HFF-Myc (cell line): ENCODE measurements at places on chromosomes 6 and 20.
A peak's percentile ranks its signal among the peaks of the same experiment; 100 is the strongest.

DNA sequence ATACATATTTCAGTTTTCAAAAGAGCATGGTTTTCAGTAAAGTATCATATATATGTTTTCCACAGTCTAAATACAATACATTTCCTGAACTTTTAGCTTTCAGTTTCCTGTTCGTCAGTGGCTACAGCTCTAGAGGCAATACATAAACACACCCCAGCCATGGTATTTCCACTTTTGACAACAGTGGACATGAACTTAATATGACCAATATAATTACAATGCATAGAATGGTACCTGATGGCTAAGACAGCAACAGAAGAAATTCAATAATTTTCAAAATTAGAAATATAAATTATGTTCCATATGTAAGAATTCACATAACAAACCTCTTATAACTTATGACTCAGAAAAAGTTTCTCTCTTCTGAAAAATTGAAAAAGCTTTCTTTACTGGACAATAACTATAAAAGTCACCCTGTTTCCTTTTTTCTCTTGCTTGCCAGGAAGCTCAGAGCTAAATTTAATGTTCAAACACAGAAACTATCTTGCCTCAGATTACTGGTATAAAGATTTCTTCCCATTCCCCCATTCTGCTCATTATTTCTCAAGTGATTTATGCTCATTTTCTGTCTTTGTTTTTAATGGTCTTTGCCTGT is 19.2 kb downstream of the FKBP5 start:
- no peak for DNase-seq

DNA sequence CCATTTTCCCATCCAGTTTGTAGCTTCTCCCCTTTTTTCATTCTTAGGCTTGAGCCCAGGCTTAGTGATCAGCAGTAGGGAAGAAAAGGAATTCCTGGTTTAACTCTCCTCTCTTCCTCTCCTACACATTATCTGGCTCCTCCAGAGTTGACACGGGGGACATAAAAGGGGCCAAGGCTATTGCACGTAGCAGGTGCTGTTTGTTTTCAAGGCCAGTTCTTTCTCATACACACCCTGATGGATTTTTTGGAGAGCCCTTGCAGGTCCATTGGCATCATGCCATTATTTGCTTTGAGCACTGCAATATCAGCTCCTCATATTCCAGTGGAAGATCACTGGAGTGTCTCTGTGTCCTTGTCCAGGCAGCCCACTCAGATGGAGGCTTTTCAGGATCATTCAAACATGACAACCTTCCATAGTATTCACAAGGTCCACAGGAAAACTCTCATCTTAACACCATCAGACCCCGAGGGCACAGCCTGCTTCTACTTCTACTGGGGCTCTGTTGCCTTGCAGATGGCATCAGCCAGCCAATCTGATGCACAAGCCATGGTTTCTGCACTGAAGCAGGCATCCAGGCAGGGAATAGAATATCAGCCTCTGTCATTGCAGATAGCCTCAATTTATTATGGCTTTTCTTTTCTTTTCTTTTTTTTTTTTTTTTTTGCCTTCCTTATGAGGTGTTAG is 18.8 kb downstream of the PLCB4 start:
- DNase-seq, result no peak

DNA sequence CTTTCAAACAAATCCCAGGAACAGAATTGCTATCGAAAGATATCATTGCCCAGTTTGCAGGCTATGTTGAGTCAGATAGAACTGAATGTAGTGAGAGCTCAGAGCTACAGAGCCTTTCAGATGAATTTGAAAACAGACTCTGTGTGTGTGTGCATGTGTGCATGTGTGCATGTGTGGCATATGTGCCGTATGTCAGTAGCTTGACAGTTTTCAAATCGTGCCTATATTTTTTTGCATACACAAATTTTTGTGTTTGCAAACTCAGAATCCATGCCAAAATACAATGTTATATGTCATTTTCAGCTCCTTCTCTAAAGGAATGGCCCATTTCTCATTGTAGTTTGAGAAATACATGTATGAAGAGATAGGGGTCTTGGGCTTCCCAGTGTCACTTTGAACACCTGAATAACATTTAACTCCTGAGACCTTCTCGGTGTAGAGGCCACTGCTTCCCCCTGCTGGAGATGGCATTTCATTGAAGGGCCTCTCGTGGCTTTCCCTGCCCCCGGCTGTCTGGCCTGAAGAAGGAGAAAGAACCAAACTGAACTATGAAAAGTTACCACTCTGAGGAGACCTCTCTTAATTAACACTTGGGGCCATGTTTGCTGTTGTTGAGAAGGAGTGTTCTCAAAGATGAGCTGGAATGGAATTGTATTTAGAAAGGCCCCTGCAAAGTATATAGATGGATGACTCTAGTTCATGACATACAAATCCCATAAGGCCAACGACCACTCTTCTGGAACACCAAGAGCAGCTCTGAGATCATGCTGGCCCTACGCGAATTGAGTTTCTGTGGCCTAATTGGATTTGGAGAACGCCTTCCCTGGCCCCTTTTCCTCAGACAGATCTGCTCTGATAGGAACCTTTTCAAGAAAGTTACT is 58.7 kb downstream of the VAPB start:
- DNase-seq, result peak; percentile 16

- no peak for DNase-seq
Measured at GRCh38 chr6:1837826-1838225, 228.1 kb downstream of the FOXC1 start.

DNA sequence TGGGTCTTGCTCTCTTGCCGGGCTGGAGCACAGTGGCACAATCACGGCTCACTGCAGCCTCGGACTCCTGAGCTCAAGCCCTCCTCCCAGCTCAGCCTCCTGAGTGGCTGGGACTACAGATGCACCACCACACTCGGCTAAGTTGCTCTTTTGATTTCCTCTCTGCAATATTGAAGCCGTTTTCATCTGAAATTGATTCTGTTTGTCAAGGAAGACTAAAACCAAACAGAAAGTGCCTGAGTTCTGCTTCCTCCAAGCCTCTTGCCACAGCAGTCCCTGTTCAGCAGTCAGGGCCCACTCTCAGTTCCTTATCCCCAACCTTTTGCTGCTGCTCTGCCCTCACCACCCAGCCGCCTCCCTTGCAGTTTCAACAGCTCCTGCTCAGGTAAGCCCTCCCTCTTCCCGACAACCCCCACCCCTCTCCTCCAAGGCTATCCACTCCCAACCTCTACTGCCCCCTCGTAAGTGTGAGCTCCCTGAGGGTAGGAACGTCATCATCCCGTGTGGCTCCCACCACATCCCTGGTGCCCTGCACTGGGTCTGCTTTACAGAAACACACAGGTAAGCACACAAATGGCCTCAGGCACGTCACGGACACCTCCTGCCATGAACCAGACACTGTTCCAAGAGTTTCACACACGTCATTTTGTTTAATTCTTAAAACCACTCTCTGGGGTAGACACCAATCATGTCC is 70.7 kb upstream of the TAB2 start:
- DNase-seq, result no peak

DNA sequence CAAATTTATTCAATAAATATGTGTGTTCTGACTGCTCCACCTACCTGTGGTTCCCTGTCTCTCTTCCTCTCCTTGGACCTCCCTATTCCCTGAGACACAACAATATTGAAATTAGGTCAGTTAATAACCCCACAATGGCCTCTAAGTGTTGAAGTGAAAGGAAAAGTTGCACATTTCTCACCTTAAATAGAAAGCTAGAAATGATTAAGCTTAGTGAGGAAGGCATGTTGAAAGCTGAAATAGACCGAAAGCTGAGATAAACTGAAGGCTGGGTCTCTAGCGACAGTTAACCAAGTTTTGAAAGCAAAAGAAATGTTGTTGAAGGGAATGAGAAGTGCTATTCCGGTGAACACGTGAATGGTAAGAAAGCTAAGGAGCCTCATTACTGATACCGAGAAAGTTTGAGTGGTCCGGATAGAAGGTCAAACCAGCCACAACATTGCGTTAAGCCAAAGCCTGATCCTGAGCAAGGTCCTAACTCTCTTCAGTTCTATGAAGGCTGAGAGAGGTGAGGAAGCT is 34.1 kb downstream of the UST start:
- DNase-seq, result no peak

DNA sequence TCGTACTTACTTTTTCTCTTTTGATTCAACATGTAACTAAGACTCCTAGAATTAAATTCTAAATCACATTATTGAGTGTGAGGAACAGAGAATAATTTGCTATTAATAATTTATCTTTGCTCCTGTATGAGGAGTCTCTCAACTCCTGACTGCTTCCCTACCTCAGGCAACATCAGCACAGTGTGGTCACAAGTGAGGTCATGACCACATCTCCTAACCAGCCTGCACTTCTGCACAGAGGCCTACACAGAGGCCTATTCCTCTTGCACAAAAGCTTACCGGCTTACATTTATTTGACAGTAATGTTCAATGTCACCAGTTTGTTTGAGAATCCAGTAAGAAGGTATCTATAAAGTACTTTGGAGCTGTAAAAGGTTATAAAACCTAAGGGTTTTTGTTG is 637.4 kb upstream of the MARCKS start:
- DNase-seq, result no peak

- DNase-seq, result no peak
Measured at GRCh38 chr6:39347206-39347605, 24.7 kb upstream of the KCNK16 start.

GRCh38 chr6:166760288-166760687 is 133.2 kb upstream of the RPS6KA2 start:
- no peak for DNase-seq
